Spleen (tissue), 13 donors: ENCODE measurements at places on chromosomes 2 and 18. TPM values are rescaled to one million over a fixed set of nuclear protein-coding genes. Genes with fewer than 3 reads are reported as not detected.

GRCh38 chr2:105691947-105692390 lies 52.7 kb upstream of the NCK2 start:
- no peaks in the 10 kb centered on the region for H3K4me1 ChIP-seq
- no peaks in the 10 kb centered on the region for H3K27me3 ChIP-seq
- no peak for DNase-seq
- no peak overlapping the region for H3K4me3 ChIP-seq

DNA sequence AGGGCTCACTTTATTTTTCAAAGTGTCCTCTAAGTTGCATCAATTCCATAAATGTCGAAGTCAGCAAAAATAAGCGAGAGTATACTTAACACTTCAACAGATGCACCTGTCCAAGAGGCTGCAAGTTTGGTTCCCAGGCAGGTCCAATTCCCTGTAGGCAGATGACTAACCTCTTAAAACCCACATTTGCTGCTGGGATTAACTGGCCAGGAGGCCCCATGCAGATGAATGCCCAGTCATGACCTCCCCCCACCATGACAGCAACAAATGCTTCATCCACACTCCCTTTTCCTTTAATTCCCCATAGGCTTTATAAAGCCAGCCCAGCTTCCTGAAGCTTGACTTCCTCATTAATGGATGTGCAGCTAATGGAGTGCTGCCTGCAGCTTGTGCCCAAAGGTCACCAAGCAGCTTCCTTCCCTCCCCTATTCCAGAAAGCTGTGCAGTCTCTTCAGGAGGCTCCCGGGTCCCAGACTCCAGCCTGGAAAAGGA lies 35.7 kb downstream of the REEP1 start:
- no peak overlapping the region for H3K4me3 ChIP-seq
- DNase-seq = no peak
- H3K36me3 ChIP-seq = no peaks in the 10 kb centered on the region
- no peaks in the 10 kb centered on the region for H3K27me3 ChIP-seq
- H3K4me1 ChIP-seq = peaks cover 16% of the 10 kb centered on the region

The NGEF gene
- 0.45 TPM for polyA plus RNA-seq

GRCh38 chr2:112880091-112880531 lies 30.9 kb upstream of the IL37 start:
- H3K4me3 ChIP-seq = no peak overlapping the region
- DNase-seq = no peak
- H3K4me1 ChIP-seq = peaks cover 35% of the 10 kb centered on the region
- no peaks in the 10 kb centered on the region for H3K36me3 ChIP-seq
- no peak overlapping the region for H3K27ac ChIP-seq

GRCh38 chr2:127857265-127857808 lies 618 bp downstream of the POLR2D start:
- H3K4me3 ChIP-seq = peak overlapping the region; percentile 91
- H3K36me3 ChIP-seq = peaks cover 5% of the 10 kb centered on the region
- peak overlapping the region; percentile 93 for H3K27ac ChIP-seq
- DNase-seq = no peak
- H3K27me3 ChIP-seq = no peaks in the 10 kb centered on the region

The ANKRD62 gene
- not detected for polyA plus RNA-seq

GRCh38 chr2:99205491-99205890 lies 24.5 kb downstream of the MRPL30 start:
- no peaks in the 10 kb centered on the region for H3K4me1 ChIP-seq
- no peaks in the 10 kb centered on the region for H3K36me3 ChIP-seq
- no peaks in the 10 kb centered on the region for H3K27me3 ChIP-seq
- no peak overlapping the region for H3K27ac ChIP-seq

The RNF149 gene
- 64.1 TPM for polyA plus RNA-seq

The GKN1 gene
- not detected for polyA plus RNA-seq
